GM23338 (cell line): ENCODE measurements at places on chromosomes 2 and 18.

DNA sequence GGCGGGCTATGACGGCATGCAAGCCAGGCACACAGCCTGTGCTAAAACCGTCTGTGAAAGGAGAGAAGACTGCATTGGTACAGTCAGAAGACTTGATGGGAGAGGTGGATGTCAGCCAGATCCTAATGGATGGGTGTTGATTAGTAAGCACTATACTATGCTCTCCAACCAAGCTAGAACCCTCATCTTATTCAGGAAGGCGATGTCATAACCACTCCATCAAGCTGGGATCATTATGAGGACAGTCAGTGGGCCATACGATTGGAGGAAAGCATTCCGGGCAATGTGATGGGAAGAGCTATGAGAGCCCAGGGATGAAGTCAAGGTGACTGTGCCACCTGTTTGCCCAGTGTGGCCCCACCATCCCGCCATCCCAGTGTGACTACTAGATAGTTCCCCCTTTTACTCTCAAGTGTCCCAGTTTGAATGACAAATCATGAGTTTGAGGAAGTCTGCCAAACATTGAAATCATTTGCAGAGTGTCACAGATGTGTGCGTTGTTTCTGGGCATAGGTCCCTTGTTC is 66.4 kb downstream of the MRPS9 start:
- no peak for DNase-seq

DNA sequence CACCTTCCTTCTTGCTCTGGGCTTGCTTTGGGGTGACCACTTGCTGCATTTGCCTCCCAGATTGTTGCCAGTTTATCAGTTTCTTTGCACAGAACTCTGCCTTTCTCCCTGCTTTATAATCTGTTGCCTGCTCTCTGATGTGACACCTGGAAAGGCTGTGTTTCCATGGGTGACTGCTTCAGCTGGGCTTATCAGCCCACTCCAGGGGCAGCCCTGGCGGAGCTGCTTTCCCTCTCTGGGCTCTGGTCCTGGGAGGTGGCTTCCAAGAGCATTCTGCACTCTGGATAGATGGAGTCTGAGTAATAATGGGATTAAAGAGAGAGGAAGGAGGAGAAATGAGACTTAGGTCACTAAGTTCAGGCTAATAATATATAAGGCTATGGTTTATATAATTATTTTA is 352.7 kb downstream of the TSN start:
- no peak for DNase-seq

GRCh38 chr2:86433137-86433536 is 8.0 kb upstream of the KDM3A start:
- DNase-seq, result no peak

DNA sequence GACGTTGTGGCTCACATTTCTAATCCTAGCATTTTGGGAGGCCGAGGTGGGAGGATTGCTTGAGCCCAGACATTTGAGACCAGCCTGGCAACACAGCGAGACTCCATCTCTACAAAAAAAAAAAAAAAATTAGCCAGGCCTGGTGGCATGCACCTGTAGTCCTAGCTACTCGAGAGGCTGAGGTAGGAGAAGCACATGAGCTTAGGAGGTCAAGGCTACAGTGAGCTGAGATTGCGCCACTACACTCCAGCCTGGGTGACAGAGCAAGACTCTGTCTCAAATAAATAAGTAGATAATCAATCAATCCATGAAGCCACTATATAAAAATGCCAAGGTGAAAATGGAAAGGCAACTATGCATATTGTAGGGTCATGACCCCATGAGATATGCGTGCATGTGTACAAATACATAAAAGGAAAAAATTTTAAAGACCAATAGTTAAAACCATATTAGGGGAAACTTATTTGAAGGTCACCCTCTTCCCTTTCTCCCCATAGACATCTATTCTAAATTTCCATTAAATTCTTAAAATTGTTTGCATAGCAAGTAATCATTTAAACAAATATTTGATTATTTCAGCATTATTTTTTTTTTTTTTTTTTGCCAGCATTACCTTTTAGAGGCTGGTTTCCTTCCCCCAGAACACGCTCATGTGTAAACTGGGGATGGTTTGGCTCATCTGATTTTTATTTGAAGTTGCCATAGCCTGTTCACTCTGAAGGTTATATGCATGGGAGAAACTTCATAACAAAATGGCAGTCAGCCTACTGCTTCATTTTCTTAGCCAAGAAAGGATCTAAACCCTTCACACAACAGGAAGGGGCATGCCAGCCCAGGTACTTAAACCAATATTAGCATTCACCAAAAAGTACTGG is 37.3 kb upstream of the TMEM247 start:
- no peak for DNase-seq

GRCh38 chr2:3462493-3463104 is 56.7 kb downstream of the ADI1 start:
- DNase-seq, result no peak

GRCh38 chr2:218145124-218145523 is 19.3 kb downstream of the CXCR2 start:
- DNase-seq, result no peak

DNA sequence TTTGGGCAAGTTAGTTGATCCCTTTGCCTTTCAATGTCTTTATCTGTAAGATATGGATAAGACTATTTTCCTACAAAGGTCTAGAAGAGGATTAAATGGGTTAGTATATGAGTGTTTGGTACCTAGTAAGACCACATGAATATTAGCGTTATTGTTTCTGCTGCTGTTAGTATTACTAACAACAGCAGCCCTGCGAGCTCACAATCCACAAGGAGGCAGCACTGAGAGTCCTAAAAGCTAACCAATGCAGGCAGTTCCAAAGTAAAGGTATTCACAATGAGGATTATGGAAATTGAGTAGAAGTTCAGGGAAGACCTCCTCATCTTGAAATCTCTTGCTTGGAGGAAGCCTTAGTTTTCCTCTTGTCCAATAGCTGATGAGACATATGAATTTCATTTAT is 248.9 kb downstream of the TDRD15 start:
- peak; percentile 65 for DNase-seq

- DNase-seq, result no peak
Observed at GRCh38 chr2:12636837-12637581, 79.7 kb upstream of the TRIB2 start.

DNA sequence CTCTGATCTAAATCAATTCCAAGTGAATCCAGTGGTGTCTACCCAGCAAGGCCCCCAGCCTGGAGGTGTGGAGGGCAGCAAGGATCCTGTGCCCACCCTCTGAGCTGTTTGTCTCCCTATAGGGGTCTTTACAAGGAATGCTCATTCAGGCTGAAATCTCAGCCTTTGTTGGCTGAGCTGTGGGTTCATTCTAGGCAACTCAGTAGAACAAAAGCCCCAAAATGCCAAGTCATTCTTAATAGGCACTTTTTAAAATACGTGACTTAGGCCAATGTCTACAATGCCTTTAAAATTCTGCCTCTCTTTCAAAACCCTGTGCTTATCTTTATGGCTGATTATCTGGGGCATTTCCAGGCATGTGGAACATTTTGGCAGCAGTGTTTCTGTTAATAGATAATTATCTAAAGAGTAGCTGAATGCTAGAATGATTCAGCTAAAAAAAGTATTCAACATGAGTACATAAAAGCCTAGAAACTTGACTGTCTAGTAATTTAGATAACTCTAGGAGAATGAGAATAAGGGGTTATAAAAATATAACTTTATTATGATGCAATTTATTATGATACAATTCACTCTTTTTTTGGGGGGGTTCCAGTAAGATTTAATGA is 7.4 kb downstream of the UGT1A6 start:
- peak; percentile 23 for DNase-seq

DNA sequence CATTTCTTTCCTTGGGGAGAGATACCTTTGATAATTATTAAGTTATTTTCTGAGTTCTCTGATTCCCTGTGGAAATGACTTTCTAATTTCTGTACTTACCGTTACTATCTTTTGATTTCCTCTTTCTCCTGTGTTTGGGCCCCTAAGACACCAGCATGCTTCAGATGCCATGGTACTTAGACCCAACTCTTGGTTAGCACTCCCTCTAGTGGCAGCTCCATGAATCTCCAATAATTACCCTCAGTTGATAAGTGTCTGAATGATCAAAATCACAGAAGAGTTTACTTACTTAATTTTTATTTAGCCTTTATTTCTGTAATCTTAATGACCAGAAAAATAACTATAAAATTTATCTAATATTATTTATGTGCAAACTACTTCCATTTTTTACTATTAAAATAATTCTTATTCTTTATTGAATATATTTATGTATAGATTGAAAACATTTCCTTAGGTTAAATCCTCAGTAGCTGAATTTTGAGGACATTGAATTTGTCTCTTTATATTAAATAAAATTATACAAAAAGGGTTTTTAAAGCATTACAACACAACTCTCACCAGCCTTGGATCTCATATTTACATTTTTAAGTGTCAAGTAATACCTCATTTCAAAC is 300.4 kb downstream of the KCNS3 start:
- DNase-seq, result peak; percentile 88

DNA sequence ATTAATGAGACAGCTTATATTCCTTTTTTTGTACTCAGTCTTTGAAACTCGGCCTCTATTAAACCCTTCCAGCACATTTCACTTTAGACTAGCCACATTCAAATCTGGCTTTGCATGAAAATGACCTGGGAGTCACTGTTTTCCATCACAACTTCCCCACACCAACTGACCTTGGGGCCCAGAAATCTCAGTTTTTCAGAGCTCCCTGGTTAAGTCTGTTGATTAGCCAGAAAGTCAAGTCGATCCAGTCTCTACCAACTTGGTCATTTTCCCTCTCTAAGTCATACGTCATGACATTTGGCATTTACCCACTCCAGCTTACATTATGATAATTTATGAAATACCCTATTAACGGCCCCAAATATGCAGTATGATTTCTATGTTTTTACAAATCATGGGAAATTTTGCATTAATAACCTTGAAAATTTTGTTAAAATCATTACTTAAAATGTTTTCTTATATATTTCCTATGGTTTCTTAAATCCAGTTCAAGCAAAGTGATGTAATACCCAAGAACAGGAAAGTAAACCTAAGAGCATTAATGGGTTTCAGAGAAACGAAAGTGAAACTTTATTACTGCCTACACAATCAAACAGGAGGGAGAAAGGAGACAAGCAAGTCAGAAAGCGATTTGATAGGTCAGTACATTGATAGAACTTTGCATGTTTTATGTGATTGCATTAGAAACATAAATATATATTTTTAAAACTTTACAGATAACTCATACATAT is 77.1 kb downstream of the SPATS2L start:
- peak; percentile 55 for DNase-seq

GRCh38 chr18:51342815-51343214 is 145.3 kb upstream of the MEX3C start:
- no peak for DNase-seq

DNA sequence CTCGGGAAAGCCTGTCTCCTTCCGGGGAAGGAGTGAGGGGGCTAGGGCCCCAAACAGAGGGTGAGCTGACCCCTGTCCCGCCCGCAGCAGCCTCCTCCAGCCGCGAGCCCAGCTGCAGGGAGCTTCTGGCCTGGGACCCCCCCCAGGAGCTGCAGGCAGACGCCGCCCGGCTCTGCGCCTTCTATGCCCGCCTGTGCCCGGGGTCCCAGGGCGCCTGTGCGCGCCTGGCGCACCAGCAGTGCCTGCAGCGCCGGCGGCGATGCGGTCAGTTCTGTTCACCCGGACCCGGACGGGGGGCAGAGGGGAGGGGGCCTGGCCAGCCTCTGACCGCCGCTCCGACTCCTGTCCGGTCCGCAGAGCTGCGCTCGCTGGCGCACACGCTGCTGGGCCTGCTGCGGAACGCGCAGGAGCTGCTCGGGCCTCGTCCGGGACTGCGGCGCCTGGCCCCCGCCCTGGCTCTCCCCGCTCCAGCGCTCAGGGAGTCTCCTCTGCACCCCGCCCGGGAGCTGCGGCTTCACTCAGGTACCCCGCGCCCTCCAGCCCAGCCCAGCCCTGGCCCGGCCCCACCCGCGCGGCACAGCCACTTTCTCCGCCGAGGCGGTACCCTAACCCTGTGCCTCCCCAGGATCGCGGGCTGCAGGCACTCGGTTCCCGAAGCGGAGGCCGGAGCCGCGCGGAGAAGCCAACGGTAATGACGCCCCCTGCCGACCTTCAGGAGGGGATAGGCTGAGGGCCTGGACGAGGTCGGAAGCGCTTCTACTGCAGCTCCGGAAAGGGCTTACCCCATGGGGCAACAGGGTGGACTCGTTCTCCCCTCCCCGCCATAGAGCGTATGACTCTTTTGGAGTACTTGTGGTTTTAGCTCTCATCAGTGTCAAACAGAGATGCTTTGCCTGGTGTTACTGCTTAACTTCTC is 2.0 kb upstream of the CHRND start:
- peak; percentile 95 for DNase-seq

DNA sequence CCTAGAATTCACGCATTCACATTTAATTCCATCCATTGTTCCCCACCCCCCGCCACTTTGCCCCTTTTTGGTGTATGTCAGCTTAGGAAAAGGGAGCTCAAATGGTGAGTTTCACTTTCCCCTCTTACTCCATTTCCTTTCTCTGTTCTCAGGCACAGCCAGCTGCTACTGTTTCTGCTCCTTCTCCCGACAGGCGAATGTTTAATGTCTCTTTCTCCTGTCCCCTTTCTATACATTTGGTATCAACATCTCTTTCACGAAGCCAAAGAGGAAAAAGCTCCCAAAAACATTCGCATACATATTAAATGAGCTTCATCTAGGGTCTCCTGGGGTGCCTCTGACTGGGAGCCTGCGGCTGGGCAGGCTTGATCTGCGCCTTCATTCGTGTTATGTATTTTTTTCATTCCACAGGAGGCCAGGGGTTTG is 124.2 kb upstream of the SATB2 start:
- peak; percentile 48 for DNase-seq

DNA sequence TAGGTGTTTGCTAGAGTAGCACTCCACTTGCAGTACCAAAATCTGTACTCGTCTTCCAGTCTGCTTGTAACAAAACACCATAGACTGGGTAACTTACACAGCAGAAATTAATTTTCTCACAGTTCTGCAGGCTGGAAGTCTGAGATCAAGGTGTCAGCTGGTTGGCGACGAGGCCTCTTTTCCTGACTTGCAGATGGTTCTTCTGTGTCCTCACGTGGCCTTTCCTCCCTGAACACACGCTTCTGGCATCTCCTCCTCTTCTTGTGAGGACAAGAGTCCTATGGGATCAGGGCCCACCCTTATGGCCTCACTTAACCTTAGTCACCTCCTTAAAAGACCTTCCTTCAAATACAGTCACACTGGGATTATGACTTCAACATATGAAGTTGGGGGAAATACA is 493.5 kb upstream of the MYT1L start:
- DNase-seq, result no peak
